Ureter (tissue), 1 donor: ENCODE measurements at places on chromosomes 4 and X.
A peak's percentile ranks its signal among the peaks of the same experiment; 100 is the strongest.

- DNase-seq: peak; percentile 72
Observed at GRCh38 chrX:150547375-150548115, 20.9 kb upstream of the MTM1 start.

DNA sequence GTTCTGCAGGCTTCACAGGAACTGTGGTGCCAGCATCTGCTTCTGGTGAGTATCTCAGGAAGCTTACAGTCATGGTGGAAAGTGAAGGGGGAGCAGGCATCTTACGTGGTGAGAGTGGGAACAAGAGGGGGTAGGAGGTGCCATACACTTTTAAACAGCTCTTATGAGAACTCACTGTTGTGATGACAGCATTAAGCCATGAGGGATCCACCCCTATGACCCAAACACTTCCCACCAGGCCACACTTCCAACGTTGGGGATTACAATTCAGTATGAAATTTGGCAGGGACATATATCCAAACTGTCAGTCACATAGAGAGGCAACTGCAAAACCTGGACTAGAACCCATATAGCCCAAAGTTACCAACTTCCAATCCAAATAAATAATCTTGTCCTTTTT is 43.1 kb upstream of the ZCCHC12 start:
- no peak for DNase-seq

- DNase-seq: no peak
Observed at GRCh38 chrX:111169141-111169540, 73.2 kb downstream of the PAK3 start.

GRCh38 chr4:14850455-14851097 is 151.7 kb upstream of the CPEB2 start:
- DNase-seq: no peak

GRCh38 chrX:13688958-13689740 is at the start of gene RAB9A:
Gene RAB9A (plus strand): TSS chrX:13689128. CDS start chrX:13708747, 19,619 bp downstream.
- peak; percentile 89 for DNase-seq
